ENCODE measurements at places on chromosomes 11 and 22.
A peak's percentile ranks its signal among the peaks of the same experiment; 100 is the strongest.

DNA sequence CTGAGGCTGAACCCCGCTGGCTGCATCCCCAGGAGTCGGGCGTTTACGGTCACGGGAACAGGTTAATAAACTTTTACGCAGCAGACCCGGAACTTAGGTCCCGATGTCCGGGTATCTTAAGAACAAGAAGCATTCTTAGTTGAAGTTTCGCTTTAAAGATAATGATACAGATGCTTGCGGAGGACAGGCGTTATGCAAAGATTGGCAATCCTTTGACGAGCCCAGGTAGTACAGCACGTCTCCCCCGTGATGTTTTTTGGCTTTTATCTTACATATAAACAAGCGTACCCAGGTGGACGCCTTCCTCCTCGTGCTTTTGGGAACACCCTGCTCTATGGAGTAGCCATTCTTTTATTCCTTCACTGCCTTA lies 871 bp upstream of the TOLLIP start:
- DNase-seq, result peak; percentile 36

DNA sequence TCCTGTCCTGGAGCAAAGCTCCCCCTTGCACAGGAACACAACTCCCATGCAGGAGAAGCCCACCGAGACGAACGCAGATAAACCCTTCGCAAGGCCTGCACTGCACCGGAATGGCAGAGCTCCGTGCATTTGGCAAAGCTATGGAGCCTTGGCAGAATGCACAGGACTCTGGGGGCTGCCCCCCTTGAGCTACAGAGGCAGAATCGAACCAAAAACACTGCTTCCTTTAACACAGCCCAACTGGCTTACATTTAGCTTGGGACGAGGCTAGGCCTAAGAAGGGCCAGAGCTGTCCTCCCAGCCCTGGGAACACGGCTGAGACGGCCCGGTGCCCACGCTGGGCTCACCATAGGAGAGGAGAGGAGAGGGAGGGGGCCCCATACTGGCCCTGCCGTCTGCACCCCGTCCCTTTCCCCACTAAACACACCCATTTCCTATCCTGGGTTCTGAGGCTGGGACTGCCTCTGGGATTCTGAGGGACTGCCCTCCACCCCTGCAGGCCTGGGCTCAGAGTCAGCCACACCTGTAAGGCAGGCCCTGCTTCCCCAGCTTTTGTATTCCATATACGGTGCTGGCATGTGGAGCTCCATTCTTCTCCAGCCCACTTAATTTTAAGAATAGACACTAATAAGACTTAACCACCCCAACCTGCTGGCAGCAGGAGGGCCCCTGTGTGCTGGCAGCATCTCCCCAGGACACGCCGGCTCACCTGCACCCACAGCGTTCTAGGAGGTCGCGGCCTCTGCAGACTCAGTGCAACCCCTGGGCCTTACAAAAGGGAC lies 32.9 kb downstream of the PPM1F start:
- DNase-seq, result no peak

DNA sequence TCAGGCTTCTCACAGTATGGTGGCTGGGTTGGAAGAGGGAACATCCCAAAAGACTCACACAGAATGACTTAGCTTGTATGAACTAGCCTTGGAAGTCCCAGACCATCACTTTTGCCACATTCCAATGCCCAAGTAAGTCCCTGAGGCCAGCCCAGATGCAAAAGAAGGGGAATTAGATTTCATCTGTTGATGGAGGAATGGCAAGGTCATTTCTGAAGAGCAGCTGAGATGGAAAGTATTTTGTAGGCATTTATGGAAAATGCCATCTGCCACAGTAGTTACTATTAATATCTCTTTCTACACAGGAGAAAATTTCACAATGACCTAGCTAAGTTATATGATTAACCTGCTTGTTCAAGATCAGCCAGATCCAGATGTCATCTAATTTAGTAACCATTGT lies 58.8 kb downstream of the ENDOD1 start:
- no peak for DNase-seq

- DNase-seq, result peak; percentile 73
Observed at GRCh38 chr11:20355221-20356219, 8.0 kb upstream of the HTATIP2 start.

DNA sequence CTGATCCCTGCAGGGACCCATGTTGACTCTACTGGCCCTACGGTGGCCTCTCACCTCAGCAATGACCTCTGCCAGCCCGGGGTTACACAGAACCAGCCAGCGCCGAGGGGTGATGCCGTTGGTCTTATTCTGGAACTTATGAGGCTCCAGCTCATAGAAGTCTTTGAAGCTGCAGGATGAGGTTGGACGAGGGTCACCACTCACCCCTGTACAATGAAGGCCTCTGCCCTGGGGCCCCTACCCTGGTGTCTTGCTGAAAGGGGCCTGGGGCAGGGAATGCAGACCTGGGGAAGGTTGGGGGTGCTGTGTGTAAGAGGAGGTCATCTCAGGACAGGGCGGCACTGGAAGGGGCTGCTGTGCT lies 6.8 kb downstream of the PYGM start:
- no peak for DNase-seq

DNA sequence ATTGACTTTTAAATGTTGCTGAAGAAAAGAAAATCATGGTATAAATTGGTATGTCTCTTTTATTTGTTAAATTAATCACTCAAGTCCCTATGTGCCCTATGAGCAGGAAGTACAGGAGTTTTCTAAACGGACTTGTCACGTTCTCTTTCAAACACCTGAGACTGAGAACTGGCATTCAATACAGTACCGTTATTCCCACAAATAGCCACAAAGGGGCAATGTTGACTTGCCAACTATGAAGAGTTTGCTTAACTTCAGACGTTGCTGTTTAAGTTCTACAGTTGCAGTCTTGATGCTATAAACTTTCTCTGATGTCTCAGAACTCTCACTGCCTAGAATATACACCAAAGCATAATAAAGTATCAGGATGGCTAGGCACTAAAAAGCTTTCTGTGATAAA lies 7.6 kb downstream of the OR56A1 start:
- peak; percentile 63 for DNase-seq

- no peak for DNase-seq
Observed at GRCh38 chr22:45763236-45763624, 91.6 kb downstream of the ATXN10 start.

DNA sequence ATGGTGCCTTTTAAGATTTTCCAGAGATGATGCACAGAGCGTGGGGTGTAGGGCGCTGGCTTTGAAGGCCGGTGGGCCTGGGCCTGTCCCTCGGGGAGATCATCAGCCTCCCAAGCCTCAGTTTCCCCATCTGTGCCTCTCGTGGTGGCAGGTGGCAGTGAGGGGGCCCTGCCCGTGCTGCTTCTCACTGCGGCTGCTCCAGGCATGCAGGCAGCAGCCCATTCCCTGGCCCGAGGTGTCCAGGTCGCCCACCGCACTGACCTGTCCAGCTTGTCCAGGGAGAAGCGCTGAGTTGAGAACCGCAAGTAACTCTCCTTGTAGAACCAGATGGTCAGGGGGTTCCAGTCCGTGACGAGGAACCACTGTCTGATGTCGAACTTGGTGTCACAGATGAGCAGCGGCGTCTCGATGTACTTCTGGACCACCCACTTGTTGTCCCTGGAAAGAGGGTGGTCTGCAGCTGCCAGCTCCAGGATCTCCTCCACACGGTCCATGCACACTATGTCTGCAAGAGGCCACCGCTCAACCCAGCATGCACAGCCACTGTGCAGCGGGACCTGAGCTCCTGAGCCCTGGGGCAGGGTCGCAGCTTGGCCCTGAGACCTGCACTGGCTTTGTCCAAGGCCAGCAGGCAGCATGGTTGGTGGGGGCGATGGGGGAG lies 20.5 kb upstream of the IL17REL start:
- DNase-seq, result no peak

GRCh38 chr11:130831506-130831905 lies 84.8 kb downstream of the SNX19 start:
- DNase-seq, result no peak

- DNase-seq, result no peak
Observed at GRCh38 chr22:38881997-38882879, 10.2 kb upstream of the CBX6 start.

GRCh38 chr11:2483426-2483825 lies 38.6 kb downstream of the KCNQ1 start:
- no peak for DNase-seq

- no peak for DNase-seq
Observed at GRCh38 chr22:19643448-19644313, 70.6 kb upstream of the SEPTIN5 start.

DNA sequence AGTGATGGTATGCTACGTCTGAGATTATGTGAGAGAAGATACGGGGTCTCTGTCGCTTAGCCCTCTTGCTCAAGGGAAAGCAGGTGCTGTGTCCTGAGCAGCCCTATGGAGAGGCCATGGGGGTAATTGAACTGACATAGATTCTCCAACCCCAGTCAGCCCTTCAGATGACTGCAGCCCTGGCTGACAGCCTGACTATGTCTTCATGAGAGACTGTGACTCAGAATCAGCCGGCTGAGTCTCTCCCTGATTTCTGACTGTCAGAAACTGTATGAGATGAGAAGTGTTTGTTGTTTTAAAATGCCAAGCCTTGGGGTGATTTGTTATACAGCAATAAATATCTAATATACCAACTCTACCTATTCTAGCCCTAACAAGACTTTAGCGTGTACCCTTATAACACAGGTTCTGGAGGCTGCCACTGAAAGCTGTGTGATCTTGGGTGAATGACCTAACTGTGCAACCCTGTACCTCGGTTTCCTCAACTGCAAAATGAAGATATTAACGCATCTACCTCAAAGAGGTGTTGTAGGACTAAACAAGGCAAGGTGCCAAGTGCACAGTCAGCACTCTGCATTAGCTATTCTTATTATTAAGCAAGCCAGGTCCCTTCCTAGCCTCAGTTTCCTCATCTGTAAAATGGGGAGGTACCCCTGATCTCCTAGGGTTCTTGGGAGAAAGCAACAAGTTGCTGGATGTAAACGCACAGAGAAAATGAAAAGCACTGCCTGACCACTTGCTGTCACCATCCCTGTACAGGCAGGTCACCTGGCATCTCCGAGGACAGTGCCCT lies 24.9 kb downstream of the SLC43A1 start:
- peak; percentile 65 for DNase-seq

DNA sequence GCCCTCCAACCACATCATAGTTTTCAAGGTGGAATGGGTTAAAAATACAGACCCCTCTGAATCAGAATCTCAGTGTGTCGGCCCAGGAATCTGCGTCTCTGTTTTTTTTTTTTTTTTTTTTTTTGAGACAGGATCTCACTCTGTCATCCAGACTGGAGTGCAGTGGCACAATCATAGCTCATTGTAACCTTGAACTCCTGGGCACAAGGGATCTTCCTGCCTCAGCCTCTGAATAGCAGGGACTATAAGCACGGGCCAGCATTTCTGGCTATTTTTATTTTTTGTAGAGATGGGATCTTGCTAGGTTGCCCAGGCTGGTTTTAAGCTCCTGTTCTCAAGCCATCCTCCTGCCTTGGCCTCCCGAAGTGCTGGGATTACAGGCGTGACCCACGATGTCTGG lies 28.2 kb downstream of the MIAT start:
- no peak for DNase-seq

DNA sequence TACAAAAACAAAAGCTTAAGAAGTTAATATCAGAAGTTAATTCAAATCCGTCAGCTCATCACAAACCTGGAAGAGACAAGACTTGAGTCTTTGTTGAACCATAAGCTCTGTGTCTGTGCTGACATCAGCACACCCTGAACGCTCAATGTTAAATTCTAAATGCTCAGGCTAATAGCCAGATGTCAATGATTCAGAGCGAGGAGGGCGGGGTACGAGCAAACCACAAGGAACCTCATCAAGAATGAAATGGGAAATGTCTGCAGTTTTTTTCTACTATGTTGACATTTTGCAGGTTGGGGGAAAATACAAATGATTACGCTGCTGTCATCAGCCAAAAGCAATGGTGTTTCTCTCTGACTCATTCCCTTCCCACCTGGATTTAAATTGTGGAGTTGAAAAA lies 1057.2 kb downstream of the NTM start:
- no peak for DNase-seq

GRCh38 chr11:33500861-33501479 lies 199.7 kb downstream of the C11orf91 start:
- peak; percentile 53 for DNase-seq

DNA sequence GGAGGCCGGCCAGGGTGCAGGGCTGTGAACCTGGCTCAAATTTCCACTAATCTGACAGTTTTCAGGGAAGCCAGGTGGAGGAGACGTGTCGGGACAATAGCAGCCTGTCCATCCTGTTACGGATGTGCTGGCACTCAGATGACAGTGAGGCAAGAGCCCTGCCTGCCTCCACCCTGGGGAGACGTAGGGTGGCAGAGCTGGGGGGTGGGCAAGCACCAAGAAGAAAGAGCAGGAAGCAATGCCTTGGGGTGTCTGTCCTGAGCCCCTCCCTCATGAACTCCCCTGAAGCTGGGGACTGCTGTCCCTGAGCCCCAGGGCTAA lies 10.0 kb upstream of the TRIM29 start:
- no peak for DNase-seq

GRCh38 chr11:92810423-92811064 lies 158.9 kb upstream of the MTNR1B start:
- no peak for DNase-seq

DNA sequence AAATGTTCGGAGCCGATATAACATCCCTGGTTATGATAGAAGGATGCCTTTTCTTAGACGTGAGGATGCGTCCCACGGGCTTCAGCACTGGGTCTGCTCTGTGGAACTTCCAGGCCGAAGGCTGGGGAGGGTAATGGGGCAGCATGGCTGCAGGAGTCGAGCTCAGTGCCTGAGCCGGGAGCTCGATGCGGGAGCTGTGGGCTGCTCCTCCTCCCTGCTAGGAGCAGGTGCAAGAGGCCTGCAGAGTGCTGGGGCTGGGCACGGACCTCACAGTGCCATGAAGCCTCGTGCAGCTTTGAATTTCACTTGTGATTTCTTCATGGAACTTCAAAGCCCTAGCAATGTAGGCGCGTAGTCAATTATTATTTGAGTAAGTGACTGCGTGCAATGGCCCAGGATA lies 6.0 kb downstream of the TUBA8 start:
- DNase-seq, result no peak

DNA sequence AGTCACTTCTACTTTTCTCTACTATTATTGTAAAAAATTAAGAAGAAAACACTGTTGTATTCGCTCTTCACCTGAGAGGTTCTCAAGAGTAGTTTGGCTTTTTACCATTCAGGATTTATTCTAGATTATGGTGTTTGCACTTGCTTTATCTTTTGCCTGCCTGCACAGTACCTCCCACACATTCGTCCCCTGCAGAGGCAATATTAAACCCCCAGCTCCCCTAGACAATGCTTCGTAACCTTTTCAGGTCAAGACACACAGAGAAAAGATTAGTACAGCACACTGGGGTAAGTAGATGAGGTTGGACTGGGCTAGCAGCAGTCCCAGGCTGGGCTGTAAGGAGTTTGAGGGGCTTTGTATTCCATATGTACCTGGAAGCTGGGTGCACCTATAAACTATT lies 62.4 kb downstream of the TNRC6B start:
- no peak for DNase-seq

DNA sequence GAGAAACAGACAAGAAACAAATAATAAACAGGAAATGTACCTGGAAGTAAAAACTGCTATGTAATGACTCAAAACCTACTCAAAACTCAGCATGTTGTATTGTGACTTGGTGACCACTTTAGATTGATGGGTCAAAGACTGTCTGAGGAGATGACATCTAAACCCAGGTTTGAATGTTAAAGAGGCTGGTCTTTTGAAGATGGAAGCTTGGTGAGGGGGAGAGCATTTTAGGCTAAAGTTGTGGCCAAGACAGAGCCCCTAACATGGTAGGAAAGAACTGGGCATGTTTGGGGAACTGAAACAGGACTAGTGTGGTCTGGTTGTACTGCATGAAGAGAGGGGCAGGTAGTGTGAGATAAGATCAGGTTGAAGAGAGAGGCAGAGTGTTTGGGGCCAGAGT lies 85.3 kb upstream of the MYO18B start:
- DNase-seq, result no peak
